ENCODE measurements at places on chromosomes 16 and 17.

- peak; percentile 71 for DNase-seq
Measured at GRCh38 chr17:19372866-19373504, 5.3 kb upstream of the MAPK7 start.

DNA sequence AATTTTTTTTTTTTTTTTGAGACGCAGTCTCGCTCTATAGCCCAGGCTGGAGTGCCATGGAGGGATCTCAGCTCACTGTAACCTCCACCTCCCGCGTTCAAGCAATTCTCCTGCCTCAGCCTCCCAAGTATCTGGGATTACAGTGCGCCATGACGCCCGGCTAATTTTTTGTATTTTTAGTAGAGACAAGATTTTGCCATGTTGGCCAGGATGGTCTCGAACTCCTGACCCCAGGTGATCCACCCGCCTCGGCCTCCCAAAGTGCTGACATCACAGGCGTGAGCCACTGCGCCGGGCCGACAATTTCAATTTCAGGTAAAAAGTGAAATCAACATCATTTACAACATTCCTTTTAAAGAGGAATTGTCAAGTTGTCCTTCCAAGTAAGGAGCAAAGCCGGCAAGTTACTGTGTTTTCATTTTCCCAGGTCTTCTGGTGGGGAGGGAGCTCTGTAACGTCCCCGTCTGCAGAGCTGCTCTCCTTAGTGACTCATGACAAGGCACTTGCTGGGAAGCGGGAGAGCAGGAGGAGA is 873 bp downstream of the NPLOC4 start:
- no peak for DNase-seq

GRCh38 chr17:55420776-55421178 is 858 bp downstream of the MMD start:
- peak; percentile 42 for DNase-seq

GRCh38 chr17:65572581-65573281 is 11.3 kb upstream of the AXIN2 start:
- DNase-seq = no peak

DNA sequence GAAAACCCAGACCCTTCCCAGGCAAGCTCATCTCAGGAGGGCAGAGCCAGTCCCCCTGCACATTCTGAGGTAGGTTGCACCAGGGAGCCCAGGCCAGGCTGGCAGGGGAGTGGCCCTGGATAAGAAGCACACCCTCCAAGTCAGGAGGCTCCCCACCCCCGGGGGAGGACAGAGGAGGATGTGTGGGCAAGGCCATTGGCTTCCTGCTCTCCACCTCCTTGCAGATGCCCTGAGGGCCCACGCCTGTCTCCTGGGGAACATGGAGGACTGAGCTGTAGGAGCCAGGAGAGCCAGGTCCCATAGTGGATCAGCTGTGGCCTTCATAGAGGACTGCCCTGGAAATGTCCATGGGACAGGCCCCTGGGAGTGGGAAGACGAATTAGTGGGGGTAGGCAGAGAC is 126.7 kb downstream of the IRF8 start:
- DNase-seq = no peak

- no peak for DNase-seq
Measured at GRCh38 chr17:46063241-46063640, 64.2 kb downstream of the STH start.

DNA sequence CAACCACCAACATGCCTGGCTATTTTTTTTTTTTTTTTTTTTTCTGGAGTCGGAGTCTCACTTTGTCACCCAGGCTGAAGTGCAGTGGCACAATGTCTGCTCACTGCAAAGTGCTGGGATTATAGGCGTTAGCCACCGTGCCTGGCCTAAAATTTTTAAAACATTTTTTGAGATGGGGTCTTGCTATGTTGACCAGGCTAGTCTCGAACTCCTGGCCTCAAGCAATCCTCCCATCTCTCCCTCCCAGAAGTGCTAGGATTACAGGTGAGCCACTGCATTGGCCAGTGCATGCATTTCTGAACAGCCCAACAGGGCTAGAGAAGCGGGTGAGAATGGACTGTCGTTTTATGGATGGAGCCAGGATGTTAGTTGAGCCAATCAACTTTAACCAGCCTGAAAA is 72.4 kb downstream of the ERCC4 start:
- DNase-seq = no peak

DNA sequence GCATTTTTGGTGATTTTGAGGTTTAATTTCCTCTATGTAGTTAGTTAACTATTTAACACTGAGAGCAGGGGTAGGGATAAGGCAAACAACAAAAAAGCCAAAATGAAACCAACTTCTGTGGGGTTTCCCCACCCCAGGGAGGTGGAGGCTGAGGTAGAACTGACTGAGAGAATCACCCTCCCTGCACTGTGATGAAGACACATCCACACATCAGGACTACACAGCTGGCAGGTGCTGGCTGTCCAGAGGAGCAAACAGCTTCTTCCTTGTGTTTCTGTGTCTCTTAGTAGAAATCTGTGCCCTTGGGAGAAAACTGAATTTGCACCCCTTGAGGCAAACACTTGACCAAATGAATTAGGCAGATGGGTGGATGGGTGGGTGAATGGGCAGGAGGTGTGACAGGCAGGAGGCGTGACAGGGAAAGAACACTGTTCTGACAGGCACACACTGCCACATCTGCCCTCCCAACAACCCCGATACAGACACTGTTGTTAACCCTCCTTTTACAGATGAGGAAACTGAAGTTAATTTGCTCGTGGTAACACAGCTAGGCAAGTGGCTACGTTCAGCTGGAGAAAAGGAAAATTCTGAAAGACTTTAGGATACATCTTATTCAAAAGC is 62.9 kb upstream of the AMZ2 start:
- no peak for DNase-seq

DNA sequence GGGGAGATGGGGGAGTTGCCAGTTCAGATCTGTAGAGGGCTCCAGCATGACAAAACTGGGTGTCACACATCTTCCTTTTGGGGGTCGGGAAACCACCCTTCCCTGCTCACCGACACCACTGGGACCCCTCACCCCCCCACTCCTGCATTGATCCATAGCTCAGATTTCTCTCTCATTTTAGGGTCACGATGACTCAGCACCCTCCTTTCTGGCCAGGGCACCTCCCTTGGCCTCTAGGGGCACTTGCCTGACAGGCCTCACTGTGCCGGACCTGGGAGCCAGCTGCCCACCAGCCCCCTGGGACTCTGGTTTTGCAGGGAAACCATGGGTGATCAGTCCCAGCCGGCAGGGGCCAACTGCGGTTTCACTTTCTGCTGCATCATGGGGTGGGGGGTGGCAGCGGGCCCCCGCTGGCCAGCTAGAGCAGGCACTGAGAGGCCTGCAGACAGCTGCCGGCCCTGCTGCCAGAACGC is 239.4 kb downstream of the MRTFB start:
- no peak for DNase-seq
